ENCODE measurements at places on chromosomes 1 and 21.

DNA sequence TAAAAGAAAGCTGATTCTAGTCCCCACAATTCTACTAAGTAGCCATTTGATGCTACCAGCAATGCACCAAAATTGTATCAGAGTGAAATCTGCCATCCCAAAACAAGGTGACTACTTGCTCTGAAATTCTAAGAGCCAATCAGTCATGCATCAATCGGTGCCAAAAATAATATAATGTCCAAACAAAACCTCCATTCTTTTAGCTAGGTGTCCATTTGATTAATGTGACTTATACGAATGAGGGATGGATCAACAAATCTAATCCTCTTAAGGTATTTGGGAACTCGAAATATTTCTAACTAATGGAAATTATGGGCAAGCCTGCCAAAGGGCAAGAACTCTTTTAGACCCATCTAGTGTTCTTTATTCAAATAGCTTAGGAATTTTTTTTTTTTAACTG, 66.4 kb upstream of the NEK2 start:
- no peak for DNase-seq

GRCh38 chr1:40449684-40450494, at the start of gene ZFP69B:
ZFP69B (plus strand) TSS chr1:40450476; CDS start chr1:40450962, 486 bp downstream.
- peak; percentile 95 for DNase-seq

- no peak for DNase-seq
Measured at GRCh38 chr1:227742738-227743715, 7.8 kb downstream of the SNAP47 start.

GRCh38 chr1:66176012-66176715, 357.8 kb upstream of the SGIP1 start:
- no peak for DNase-seq

GRCh38 chr1:53645690-53646078, 93.3 kb downstream of the GLIS1 start:
- DNase-seq = no peak

GRCh38 chr1:103516693-103517092, 8.8 kb upstream of the RNPC3 start:
- no peak for DNase-seq

DNA sequence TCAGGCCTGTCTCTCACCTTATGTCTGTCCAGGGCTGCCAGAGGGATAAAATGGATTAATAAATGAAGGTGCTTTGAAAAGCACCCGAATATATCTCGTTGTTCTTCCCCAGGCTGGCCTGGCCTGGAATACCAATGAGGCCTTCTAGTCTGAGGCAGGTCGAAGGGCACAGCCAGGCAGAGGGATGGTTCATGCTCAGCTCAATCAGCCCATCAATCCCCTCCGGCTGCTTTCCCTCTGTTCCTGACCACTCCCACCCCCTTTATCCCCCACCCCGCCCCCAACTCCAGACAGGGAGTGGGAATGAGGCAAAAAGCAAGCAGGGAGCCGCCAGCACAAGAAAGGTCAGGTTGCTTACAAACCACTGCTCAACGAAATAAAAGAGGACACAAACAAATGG, 40.0 kb upstream of the PRELP start:
- DNase-seq = no peak

GRCh38 chr1:212491454-212491853, 58.7 kb downstream of the NENF start:
- DNase-seq = no peak

DNA sequence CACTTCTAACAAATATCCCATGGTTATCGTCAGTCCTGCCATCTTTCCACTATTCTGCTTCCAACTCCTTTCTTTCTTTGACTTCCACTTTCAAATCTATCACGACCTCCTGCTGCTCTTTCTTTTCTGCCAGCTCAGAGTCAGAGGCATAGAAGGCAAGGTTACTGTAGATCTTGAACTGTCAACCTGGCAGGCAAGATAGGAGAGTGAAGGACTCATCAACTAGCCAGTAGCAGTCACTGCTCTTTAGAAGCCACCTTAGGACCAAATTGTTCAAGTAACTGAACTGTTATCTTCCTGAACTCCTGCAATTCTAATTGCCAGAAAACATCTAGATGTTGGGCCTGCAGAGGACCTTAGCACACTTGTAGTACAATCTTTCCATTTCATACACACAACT, 13.1 kb upstream of the FCER1A start:
- DNase-seq = no peak

GRCh38 chr21:25304611-25305010, 302.7 kb downstream of the MRPL39 start:
- no peak for DNase-seq

DNA sequence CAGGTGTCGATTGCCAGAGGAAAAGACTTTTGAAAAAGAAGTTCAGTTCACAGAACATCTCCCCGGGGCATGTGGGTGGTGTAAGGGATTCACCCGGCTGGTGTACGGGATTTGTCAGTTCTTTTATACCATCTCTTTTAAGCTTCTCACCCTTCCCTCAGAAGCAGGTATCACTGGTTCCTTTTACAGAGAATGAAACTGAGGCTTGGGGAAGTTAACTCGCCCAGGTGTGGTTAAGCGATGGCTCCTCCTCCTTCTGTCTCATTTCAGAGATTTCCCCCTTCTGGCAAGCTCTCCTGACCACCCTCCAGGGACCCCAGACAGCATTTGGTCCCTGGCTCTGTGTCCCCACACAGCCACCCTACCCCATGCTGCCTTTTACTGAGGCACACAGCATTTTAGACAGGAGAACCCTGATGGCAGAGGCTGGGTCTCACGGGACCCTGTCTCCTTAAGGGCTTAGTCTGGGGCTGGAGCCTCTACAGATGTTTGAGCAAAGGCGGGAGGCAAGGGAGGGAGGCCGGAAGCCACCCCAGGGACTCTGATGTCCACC, 2.8 kb upstream of the ECE1 start:
- DNase-seq = peak; percentile 73

DNA sequence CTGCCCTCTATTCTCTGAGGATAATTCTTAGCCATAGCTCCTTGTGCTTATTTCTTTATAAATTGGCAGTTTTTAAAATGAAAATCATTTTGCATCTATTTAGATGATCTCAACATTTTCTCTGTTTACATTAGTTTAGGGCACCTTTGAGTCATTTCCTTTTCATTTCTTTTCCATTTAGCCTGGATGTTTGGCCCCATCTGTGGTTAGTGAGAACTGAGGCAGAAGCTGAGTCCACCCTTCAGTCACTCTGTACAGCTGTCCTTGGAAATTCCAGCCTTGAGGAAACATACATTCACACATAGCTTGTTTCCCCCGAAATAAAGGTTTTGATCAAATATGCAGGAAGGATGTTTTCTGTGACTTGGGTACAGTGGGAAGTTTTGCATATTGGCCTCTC, 123.7 kb downstream of the NTNG1 start:
- no peak for DNase-seq

DNA sequence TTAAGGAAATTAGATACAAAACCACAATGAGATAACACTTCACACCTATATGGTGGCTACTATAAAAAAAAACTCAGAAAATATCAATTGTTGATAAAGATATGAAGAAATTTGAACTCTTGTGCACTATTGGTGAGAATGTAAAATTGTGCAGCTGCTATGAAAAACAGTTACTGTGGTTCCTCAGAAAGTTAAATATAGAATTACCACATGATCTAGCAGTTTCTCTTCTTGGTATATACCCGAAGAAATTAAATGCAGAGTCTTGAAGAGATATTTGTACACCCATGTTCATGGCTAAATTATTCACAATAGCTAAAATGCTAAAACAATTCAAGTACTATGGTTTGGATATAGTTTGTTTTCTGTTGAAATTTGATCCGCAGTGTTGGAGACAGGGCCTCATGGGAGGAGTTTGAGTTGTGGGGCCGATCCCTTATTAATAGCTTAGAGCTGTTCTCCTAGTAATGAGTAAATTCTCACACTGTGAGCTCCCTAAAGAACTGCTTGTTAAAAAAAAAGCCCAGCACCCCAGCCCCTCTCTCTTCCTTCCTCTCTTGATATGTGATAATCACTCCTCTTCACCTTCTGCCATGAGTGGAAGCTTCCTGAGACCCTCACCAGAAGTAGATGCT, 1412.1 kb downstream of the PLA2G4A start:
- no peak for DNase-seq

- DNase-seq = no peak
Measured at GRCh38 chr1:54577612-54578011, 29.6 kb downstream of the ACOT11 start.

DNA sequence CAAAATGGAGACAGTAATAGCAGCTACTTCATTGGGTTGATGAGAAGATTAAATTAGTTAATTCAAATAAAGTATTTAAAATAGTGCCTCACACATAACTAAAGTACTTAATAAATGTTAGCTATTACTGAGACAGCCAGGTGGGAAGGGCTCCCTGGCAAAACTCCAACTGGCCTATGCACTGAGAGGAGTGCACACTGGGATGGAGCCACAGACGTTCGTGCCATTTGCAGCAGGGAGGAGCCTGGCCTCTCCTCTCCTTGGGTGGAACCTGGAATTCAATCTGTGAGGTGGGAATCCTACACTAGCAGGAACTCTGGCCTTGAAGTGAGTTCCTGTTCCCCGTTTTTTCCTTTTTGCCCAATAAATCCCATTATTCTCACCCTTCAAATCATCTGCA, 28.1 kb downstream of the SLC5A9 start:
- no peak for DNase-seq

DNA sequence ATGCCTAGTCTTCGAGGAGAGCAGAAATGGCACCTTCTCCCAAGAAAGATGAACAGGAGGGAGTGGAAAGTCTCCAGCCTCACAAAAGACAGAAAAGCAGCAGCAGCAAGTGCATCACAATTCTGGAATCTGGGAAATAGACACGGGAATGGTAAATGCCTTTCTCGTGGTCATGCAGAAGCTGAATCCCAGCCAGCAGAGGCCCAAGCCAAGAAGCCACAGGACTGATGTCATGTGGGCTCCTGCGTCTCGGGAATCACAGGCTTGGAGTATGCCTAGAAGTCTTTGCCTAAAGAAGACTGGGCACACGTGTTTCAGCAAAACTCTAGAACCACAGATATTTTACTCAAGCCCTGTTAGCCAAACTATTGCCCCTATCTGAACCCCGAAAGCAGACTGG, 260.3 kb upstream of the PLD5 start:
- no peak for DNase-seq

GRCh38 chr1:198179556-198179981, 22.8 kb downstream of the NEK7 start:
- no peak for DNase-seq

GRCh38 chr1:224799083-224799482, 130.4 kb upstream of the DNAH14 start:
- DNase-seq = no peak

- no peak for DNase-seq
Measured at GRCh38 chr1:10691075-10691739, 105.2 kb downstream of the CASZ1 start.

DNA sequence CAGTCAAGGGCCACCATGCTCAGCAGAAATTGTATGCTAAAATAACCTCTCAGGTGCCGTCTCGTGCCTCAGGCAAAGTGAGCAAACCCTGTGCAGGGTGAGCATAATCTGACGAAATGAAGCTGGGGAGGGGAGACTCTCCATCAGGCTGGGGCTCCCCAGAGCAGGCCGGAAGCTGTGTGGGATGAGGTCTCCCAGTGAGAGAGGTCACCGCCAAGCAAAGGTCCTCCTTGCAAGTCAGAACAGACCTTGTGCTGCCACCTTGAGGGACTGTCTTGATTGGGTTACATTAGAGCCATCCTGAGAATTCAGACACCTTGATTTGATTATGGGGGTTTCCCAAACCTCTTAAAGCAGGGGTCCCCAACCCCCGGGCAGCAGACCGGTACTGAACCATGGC, 64.2 kb downstream of the ZNF684 start:
- DNase-seq = no peak

DNA sequence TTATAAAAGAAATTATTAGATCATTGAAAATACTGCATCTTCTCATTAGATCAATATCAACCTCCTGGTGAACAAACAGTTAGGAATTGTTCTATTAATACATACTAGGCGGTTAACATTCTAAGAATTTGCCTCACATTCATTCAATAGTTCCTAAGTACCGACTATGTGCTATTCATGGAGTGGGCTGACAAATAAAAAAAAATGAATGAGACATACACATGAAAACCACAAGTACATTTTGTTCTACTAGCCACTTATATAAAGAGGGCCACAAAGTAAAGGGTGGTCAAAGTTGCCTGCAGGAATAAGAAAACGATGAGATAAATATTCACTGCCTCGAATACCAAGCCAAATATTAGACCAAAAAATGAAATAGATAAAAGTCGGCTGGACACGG, 294.4 kb downstream of the SDCCAG8 start:
- no peak for DNase-seq

- DNase-seq = no peak
Measured at GRCh38 chr21:41601573-41602368, 93.8 kb upstream of the TMPRSS2 start.

GRCh38 chr1:226972931-226973330, 32.8 kb downstream of the COQ8A start:
- no peak for DNase-seq

- DNase-seq = no peak
Measured at GRCh38 chr1:54219688-54220003, 19.7 kb downstream of the MRPL37 start.
